ENCODE measurements at places on chromosomes 1 and 21.

GRCh38 chr1:177708406-177708805 is 261.5 kb downstream of the SEC16B start:
- DNase-seq: no peak

GRCh38 chr1:3027611-3028371 is 6.5 kb downstream of the ACTRT2 start:
- DNase-seq: no peak

- DNase-seq: no peak
Observed at GRCh38 chr1:85824066-85824840, 116.0 kb upstream of the ZNHIT6 start.

- no peak for DNase-seq
Observed at GRCh38 chr1:16618719-16619118, 5.4 kb upstream of the NBPF1 start.

- no peak for DNase-seq
Observed at GRCh38 chr21:25506887-25507286, 100.4 kb downstream of the MRPL39 start.

DNA sequence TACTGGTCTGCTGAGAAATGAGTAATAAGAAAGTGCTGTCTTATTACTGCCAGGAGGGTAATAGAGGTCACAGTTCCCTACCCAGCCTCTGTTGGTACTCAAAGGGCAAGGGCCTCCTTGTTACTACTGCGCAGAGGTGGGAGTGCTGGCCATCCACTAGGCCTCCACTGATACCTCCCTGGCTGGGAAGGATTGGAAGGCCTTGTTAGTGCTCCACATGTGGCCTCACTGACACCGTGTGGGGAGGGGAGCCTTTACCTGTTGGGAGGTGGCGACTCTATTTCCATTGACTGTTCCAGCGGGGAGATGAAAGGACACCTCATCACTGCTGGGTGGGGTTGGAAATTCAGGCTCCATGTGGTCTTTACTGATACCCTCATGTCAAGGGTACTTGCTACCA is 57.8 kb upstream of the USP24 start:
- DNase-seq: no peak

- DNase-seq: no peak
Observed at GRCh38 chr1:243946253-243946652, 96.2 kb upstream of the AKT3 start.

DNA sequence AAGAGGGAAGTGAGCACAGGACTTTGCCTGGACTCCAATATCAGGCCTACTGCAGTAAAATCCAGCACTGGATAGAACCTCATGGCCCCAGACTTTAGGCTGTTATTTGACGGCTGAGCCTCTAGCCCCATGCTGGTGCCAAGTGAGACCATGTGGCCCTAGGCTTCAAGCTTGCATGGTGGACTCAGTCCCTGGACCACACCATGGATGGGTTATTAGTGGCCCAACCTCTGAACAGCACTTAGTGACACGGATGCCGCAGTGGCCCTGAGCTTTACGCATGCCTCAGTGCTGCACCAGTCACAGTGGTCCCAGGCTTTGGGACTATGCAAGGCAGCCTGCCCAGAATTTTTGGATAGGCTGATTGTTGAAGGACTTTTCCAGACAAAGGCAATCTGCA is 13.0 kb downstream of the IFI44L start:
- DNase-seq: no peak

- DNase-seq: no peak
Observed at GRCh38 chr1:33791251-33791650, 72.6 kb upstream of the HMGB4 start.

GRCh38 chr1:17669866-17670451 is 85.2 kb upstream of the ACTL8 start:
- no peak for DNase-seq
